ENCODE measurements at places on chromosomes 12 and 14. TPM values are rescaled to one million over a fixed set of nuclear protein-coding genes. Genes with fewer than 3 reads are reported as not detected.

Gene DIO3
- total RNA-seq: not detected

Gene GRIN2B
- 0.12 TPM for total RNA-seq

Gene GPR33
- not detected for total RNA-seq

Gene IFI27L2
- total RNA-seq: 139 TPM

Gene KLRC4
- total RNA-seq: not detected

Gene PMCH
- not detected for total RNA-seq

Gene CLEC4D
- not detected for total RNA-seq

Gene ZNF839
- 16.9 TPM for total RNA-seq

Gene AMIGO2
- total RNA-seq: 224 TPM

Gene NCAPD2
- total RNA-seq: 74.8 TPM
